ENCODE measurements at places on chromosomes 4 and X.

DNA sequence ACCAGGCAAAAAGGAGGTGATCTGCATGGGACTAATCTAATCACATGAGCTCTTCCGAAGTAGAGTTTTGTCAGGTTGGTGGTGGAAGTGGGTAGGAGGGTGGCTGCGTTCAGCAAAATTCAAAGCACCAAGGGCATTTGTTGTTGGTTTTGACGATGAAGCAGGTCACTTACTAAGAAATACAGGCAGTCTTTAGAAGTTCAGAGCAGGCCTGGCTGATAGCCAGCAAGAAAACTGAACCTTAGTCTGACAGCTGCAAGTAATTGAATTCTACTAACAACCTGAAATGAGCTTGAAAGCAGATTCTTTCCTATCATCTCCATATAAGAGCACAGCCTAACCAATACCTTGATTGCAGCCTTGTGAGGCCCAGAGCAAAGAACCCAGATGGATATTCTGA is 505.8 kb downstream of the KLHL13 start:
- no peak for DNase-seq

DNA sequence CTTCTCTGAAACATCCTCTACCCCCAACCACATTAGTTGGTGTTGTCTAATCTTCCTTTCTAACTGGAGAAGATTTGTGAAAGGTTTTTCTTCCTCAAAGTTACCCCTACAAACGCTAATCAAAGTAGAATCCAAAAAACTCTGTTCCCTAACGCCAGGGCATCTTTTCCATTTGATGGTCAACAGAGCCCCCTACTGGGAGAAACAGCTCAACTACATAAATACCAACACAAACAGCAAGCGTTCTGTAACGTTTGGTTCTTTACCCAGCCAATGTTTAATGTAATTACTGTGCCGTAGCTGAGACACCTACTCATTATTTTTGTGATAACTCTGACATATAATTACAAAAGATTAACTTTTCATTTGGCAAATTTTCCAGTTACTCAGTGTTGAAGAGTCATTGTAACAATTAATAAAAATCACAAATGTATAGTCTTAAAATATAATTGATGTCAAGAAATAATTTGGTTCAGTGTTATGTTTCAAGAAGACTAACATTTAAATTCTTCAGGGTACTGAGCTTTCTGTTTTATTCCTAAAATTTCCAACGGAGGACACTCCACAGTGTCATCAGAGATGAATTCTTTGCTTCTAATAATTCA is 94.9 kb upstream of the TBC1D9 start:
- DNase-seq: no peak

- no peak for DNase-seq
These were observed 10.8 kb upstream of the XIAP start for GRCh38 chrX:123849096-123849495.

- no peak for DNase-seq
These were observed 261.1 kb downstream of the SNCA start for GRCh38 chr4:89575840-89576239.

DNA sequence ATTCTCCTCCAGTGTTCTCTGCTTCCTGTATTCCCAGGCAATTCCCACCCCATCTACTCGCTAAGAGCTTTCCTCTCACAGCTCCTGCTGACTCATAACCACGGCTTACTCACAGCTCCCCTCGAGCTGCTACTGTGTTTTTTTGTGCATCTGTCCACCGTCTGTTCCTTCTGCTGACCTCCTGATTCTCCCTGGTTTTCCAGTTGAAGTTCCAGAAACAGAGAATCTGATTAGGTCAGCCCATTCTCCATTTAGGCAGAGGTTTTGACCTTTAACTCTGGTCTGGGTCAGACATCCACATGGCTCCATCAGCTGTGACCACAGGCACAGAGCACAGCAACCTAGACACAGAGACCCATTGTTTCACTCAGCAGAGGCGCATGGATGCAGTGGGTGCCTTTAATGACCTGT is 5.5 kb upstream of the SMIM20 start:
- no peak for DNase-seq

DNA sequence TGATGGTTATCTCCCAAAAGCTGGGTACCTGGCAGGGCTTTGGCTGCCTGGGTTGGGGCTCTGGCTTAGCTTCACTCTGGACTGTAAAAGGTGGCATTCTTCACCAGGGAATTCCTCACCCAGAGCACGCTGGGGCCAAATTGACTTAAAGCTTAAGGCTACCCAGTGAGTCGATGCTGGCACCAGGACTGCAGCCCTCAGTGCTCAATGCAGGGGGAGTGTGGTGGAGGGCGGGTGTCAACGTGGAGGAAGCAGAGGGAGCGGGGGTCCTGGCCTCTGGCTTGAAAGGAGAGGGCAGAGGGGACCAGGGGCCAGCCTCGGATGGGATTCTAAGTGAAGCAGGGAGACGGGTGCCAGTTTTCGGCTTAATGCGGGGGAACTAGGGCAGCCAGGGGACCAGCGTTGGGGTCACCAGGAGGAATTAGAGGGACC is 446 bp upstream of the FAM50A start:
- DNase-seq: no peak

DNA sequence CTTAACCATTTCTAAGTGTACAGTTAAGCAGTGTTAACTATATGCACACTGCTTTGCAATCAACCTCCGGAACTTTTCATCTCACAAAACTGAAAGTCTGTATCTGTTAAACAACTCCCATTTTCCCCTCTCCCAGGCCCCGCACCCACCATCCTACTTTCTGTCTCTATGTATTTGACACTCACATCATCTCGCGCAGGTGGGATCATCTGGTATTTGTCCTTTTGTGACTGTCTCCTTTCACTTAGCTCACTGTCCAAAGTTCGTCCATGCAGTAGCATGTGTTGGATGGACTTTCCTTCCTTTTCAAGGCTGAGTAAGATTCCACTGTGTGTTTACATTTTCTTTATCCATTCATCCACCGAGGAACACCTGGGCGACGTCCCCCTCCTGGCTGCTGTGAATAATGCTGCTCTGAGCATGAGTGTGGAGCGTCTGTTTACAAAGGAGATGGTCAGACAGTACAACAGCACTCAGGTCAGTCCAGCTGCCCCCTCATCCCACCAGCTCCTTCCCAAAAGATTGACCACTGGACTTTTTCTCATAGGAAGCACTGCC is 39.8 kb downstream of the DCTD start:
- DNase-seq: no peak

DNA sequence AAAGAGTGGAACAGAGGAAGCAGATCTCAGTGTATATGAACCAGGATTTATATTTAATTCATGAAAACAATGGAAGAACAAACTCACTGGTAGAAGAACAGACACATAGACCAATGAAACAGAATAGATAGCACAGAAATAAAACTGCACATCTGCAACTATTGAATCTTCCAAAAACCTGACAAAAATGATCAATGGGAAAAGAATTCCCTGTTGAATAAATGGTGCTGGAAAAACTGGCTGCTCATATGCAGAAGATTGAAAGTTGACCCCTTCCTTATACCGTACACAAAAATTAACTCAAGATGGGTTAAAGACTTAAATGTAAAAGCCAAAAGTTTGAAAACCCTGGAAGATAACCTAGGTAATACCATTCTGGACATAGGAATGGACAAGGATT is 391.0 kb downstream of the MAGEB5 start:
- no peak for DNase-seq

DNA sequence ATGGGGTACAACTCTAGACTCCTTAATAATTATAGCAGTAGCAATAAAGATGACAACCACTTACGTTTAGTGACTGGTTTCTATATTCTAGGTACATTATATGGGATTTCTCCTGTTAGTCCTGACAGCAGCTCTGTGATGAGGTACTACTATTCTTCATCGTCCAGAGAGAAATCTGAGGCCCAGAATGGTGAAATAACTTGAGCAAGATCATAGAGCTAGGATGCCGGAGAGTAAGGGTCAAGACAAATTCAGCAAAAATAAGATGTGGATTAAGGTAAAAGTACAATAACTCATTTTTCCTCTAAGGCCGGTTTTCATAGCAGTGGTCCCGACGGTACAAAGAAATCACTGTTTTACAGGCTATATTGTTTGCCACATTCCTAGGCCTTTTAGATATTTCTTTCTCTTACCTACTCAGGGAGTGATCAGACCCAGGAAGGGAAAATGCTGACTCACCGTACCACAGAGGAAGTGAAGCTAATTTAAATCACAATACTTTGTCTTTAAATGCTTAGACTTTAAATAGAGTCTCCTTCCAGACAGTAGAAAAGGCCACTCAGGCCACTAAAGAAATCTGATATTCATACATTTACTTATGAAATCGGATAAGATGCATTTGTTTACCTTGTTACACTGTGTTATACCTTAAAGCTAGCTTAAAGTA is 2023.0 kb upstream of the AGA start:
- DNase-seq: no peak

DNA sequence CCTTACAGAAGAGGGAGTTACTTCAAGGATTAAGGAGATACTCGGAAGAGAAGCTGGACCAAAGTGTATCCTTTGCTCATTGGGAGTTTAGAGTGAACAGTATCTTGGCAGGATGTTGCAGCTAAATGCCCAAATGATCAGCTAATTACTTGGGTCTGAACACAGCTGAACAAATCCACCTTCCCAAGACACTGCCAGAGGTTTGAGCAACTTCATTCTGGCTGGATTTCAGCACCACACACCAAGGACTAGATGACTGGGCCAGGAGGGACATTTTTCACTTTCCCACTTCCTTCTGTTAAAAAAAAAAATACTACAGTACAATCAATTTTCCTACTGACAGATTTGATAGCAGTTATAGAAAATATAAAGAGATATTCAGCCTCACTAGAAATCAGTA is 324.6 kb downstream of the MID1IP1 start:
- no peak for DNase-seq

DNA sequence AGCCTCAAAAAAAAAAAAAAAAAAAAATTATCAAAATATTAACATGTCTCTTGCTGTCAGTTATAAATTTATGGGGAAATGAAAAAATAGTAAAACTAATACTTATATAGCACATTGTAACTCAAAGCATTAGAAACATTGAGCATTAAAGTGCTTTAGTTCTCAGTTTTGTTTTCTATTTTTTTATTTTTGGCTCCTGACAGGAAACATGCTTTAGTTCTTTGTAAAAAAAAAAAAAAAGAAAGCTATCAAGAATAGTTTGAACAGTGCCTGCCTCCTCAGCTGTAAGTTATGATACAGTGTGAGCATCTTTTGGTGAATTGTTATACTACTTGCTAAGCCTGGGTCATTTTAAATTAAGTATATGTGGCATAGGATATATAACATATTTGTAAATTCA is 5.1 kb upstream of the CENPC start:
- no peak for DNase-seq

DNA sequence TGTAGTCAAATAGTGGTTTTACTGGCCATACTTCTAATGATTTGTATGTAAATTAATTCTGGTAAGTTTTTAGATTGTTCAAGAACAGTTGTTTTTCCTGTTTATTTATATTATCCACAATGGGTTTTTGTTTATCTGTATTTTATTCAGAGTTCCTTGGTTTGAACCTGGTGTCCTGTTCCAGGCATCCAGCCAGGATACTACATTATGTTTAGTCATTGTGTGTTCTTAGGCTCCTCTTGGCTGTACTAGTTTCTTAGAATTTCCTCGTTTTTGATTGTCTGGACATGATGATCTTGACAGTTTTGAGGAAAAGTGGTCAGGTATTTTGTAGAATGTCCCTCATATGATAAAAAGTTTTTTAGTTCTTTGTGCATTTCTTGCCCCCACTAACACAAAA is 7.8 kb downstream of the TIGD2 start:
- DNase-seq: no peak

- DNase-seq: no peak
These were observed 1530.5 kb downstream of the PCDH18 start for GRCh38 chr4:136001791-136002190.

GRCh38 chr4:81919223-81919622 is 447.5 kb upstream of the RASGEF1B start:
- DNase-seq: no peak

DNA sequence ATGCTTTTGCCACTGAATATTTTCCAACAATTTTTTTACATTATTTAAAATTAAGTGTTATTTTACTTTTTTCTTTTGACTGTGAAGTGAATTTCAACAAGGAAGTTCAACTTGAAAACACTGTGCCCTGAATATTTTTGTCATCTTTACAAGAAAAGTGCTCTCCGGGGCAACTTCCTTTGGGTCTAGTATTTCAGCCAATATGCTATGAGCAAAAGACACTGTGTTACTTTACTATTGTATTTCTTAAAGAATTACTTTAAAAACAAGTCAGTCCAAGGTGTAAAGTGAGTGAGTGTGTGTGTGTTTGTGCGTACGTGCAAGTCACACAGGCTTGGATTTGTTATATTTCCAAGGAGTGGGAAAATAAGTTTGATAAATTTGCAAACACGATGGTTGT is 7.6 kb upstream of the USP53 start:
- DNase-seq: no peak

- no peak for DNase-seq
These were observed 54.6 kb upstream of the RAPGEF2 start for GRCh38 chr4:159048166-159048886.

GRCh38 chr4:130563889-130564418 is 1468.0 kb downstream of the C4orf33 start:
- no peak for DNase-seq

GRCh38 chr4:152577708-152578396 is 42.0 kb upstream of the FBXW7 start:
- no peak for DNase-seq

DNA sequence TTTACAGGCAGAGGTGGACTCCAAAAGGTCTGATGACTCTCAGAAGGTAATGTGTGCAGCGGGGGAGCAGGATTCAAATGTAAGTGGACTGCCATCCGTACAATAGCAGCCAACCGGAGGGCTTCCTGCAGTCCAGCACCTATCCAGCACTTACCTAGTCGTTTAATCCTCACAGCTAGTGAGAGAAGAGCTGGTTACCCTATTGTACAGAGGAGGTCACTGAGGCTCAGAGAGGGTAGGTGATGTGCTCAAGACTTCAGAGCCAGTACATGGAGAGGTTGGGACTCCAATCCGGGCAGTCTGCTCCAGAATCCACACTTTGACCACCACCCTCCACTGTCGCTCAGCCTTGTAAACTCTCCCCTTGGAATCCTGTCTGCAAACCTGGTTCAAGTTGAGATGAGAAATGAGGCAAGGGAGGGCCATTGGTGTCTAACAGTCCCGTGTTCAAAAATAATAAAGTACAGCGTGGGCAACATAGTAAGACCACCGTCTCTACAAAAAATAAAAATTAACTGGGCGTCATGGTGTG is 22.5 kb upstream of the JAKMIP1 start:
- DNase-seq: no peak

DNA sequence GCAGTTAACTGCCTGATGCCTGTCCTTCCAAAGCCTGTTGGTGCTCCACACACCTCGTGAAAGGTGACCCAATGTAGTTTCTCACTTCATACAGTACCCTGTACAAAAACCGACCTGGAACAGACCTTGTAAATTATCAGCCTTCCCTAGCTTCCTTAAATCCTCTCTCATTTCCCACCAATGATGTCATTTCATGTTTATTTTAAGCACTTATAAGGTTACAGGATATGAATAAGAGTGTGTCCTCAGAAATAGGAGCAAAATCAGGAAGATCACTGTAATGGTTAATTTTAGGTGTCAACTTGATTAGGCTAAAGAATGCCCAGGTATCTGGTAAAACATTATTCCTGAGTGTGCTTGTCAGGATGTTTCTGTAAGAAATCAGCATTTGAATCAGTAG is 44.7 kb downstream of the TMEM150C start:
- DNase-seq: no peak
